ENCODE measurements at places on chromosomes 12 and 14.

- H3K4me3 ChIP-seq, result no peak overlapping the region
- no peak overlapping the region for H3K27ac ChIP-seq
These were observed 219.6 kb downstream of the PHETA1 start for GRCh38 chr12:111149299-111149698.

DNA sequence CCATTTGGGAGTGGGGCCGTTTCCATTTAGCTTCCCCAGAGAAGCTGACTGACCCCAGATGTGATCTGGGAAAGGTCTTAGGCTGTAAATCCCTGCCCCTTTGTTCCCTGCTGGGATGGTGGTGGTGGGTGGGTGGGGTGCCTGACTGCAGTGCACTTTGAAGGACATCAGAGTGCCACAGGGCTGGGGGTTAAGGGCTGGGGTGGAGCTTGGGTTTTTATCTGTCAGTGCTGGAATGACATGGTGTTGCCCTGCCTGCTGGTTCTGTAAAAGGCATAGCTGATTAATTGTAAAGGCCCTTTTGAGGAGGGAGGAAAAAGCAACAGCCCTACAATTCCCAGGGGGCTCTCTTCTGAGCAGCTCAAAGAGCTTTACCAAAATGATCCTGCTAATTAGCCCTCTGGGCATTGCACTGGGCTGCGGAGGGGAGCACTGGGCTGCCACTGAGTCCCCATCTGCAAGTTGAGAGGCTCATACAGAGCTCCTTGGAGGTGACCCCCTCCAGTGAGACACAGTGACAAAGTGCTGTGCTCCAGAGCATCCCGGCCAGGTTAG is 21.1 kb downstream of the PLEKHG3 start:
- peaks cover 7% of the 10 kb centered on the region for H3K36me3 ChIP-seq
- H3K4me1 ChIP-seq, result peaks cover 47% of the 10 kb centered on the region

DNA sequence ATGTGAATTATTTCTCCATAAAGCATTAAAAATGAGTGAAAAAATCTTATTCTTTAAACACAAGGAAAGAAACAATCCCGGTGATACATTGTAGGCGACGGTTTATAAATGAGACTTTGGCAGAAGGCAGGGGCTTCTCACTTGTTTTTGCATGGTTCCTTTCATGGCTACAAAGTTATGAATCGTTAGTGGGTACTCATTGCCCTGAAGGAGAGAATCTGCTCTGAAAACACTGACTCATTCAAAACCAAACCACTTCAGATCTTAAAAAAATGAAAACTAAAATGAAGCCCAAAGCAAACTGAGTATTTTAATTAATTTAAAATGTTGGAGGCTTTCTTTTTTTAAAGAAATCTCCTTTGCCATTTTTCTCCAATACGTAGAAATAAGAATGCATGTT is 41.4 kb upstream of the AMIGO2 start:
- no peaks in the 10 kb centered on the region for H3K36me3 ChIP-seq
- H3K4me1 ChIP-seq, result peaks cover 8% of the 10 kb centered on the region
- no peak overlapping the region for H3K4me3 ChIP-seq
- H3K27ac ChIP-seq, result no peak overlapping the region
- no peaks in the 10 kb centered on the region for H3K27me3 ChIP-seq

- H3K27ac ChIP-seq, result no peak overlapping the region
- peaks cover 2% of the 10 kb centered on the region for H3K36me3 ChIP-seq
- no peaks in the 10 kb centered on the region for H3K27me3 ChIP-seq
- DNase-seq, result no peak
- peaks cover 16% of the 10 kb centered on the region for H3K4me1 ChIP-seq
These were observed 1.9 kb upstream of the ITGB7 start for GRCh38 chr12:53208877-53209463.

DNA sequence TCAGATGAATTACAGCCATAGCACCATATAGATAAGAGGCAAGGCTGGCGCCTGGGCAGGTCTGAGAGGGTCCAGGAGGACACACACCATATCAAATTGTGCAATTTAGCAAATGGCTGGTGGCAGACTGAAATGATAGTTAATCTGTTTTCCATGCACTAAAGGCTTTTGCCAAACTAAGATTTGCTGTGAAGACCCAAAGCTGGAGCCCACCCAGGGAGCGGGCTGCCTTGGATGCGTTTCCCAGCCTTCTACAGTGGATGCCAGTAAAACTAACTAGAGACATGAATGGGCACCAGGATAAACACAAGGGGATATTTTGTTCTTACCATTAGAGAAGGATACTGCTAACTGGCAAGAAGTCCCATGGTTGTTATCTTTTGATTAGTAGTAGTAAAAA is 475.1 kb downstream of the DPF3 start:
- H3K4me1 ChIP-seq, result no peaks in the 10 kb centered on the region
- no peaks in the 10 kb centered on the region for H3K36me3 ChIP-seq
- no peak overlapping the region for H3K27ac ChIP-seq
- no peaks in the 10 kb centered on the region for H3K27me3 ChIP-seq
- no peak overlapping the region for H3K4me3 ChIP-seq

- no peaks in the 10 kb centered on the region for H3K36me3 ChIP-seq
- DNase-seq, result no peak
- no peaks in the 10 kb centered on the region for H3K4me1 ChIP-seq
- H3K4me3 ChIP-seq, result no peak overlapping the region
- no peak overlapping the region for H3K27ac ChIP-seq
These were observed 12.7 kb upstream of the MBIP start for GRCh38 chr14:36333119-36333518.

DNA sequence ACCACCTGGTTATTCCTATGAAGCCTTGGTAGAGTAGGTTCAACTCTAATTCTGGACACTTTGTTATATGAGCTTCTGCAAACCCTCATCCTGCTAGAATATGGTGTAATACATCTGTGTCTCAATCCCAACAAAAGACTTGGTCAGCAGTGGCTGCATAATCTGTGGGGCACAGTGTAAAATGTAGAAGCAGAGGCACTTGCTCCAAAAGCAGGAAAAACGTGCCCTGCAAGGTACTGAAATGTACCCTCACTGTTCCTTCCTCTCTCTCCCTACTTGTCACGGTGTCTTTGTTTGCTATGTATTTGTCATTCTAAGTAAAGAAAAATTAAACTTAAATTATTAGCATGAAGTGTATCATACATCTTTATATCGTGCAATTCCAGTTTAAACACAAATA is 267.9 kb downstream of the BCL11B start:
- H3K4me3 ChIP-seq, result no peak overlapping the region
- no peak overlapping the region for H3K27ac ChIP-seq
- H3K27me3 ChIP-seq, result no peaks in the 10 kb centered on the region

DNA sequence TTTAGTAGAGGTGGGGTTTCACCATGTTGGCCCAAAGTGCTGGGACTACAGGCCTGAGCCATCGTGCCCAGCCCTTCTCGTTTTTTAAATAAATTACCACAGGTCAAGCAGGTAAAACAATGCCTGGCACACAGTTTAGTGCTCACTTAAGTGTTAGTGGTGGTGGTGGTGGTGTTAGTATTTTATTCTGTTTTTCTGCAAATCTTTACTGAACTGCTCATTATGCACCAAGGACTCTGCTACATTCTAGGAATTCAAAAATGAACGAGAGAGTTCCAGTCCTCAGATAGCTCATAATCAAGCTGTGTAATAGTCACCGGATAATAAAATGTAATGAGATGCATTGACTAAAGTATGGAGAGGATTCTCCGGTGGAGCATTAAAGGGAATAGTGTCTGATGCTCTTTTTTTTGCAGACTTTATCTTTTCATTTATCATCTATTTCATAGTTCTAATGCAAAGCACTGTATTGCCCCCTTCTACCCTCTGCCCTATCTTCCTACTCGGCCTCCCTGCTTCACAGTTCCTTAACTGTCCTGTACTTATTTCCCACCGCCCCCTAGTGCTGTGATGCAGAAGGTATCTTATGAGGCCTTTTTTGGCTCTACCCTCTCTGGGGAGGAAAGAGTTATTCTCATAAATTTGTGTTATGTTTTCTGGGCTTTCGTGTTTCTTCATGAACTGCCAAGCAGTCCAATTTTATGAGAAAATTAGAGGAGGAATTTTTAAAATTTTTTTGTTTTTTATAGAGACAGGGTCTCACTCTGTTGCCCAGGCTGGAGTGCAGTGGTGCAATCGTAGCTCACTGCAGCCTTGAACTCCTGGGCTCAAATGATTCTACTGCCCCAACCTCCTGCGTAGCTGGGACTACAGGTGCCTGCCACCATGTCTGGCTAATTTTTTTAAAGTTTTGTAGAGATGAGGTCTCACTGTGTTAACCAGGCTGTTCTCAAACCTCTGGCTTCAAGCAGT is 1.0 kb downstream of the ITFG2 start:
- H3K36me3 ChIP-seq, result peaks cover 7% of the 10 kb centered on the region
- H3K4me1 ChIP-seq, result peaks cover 6% of the 10 kb centered on the region
- DNase-seq, result peak; percentile 46

- no peak overlapping the region for H3K4me3 ChIP-seq
- no peaks in the 10 kb centered on the region for H3K27me3 ChIP-seq
- DNase-seq, result no peak
These were observed 52.7 kb downstream of the PPM1A start for GRCh38 chr14:60301685-60302084.

DNA sequence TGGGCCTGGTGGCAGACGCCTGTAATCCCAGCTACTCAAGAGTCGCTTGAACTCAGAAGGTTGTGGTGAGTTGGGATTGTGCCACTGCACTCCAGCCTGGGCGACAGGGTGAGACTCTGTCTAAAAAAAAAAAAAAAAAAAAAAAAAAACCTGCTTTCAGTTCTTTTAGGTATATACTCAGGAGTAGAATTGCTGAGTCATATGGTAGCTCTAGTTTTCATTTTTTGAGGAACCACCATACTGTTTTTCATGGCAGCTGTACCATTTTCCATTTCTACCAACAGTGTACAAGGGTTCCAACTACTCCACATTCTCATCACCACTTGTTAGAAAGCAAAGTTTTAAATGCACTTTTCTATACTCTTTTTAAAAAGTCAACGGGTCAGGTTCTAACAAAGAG is 119.8 kb downstream of the DPF3 start:
- no peaks in the 10 kb centered on the region for H3K27me3 ChIP-seq
- no peaks in the 10 kb centered on the region for H3K4me1 ChIP-seq
- H3K27ac ChIP-seq, result no peak overlapping the region

GRCh38 chr12:13195785-13196129 is 769 bp upstream of the EMP1 start:
- no peaks in the 10 kb centered on the region for H3K27me3 ChIP-seq
- no peaks in the 10 kb centered on the region for H3K36me3 ChIP-seq
- peaks cover 42% of the 10 kb centered on the region for H3K4me1 ChIP-seq
- peak; percentile 59 for DNase-seq
- H3K27ac ChIP-seq, result peak overlapping the region; percentile 97
- H3K4me3 ChIP-seq, result peak overlapping the region; percentile 35

- H3K27ac ChIP-seq, result no peak overlapping the region
- H3K27me3 ChIP-seq, result no peaks in the 10 kb centered on the region
- H3K4me3 ChIP-seq, result no peak overlapping the region
- no peak for DNase-seq
- H3K36me3 ChIP-seq, result no peaks in the 10 kb centered on the region
These were observed 6.5 kb upstream of the OR11G2 start for GRCh38 chr14:20184181-20184580.

GRCh38 chr12:94779485-94779884 is 129.1 kb upstream of the TMCC3 start:
- peaks cover 45% of the 10 kb centered on the region for H3K27me3 ChIP-seq
- no peaks in the 10 kb centered on the region for H3K36me3 ChIP-seq
- peak; percentile 98 for DNase-seq
- H3K4me1 ChIP-seq, result peaks cover 9% of the 10 kb centered on the region
- H3K27ac ChIP-seq, result no peak overlapping the region

DNA sequence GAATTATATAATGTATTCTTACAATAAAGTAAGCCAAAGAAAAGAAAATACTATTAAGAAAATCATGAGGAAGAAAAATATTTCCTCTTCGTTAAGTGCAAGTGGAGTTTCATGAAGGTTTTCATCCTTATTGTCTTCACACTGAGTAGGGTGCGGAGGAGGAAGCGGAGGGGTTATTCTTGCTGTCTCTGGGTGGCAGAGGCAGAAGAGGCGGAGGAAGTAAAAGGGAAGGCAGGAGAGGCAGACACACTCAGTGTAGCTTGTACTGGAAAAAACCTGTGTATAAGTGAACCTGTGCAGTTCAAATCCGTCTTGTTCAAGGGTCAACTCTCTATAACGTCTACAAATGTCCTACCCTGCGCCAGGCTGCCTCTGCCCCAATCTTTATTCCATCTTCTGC is 22.0 kb upstream of the BCL2L14 start:
- H3K4me3 ChIP-seq, result no peak overlapping the region
- no peak for DNase-seq
- H3K27me3 ChIP-seq, result peaks cover 2% of the 10 kb centered on the region
- no peaks in the 10 kb centered on the region for H3K4me1 ChIP-seq
- no peak overlapping the region for H3K27ac ChIP-seq
- H3K36me3 ChIP-seq, result no peaks in the 10 kb centered on the region

DNA sequence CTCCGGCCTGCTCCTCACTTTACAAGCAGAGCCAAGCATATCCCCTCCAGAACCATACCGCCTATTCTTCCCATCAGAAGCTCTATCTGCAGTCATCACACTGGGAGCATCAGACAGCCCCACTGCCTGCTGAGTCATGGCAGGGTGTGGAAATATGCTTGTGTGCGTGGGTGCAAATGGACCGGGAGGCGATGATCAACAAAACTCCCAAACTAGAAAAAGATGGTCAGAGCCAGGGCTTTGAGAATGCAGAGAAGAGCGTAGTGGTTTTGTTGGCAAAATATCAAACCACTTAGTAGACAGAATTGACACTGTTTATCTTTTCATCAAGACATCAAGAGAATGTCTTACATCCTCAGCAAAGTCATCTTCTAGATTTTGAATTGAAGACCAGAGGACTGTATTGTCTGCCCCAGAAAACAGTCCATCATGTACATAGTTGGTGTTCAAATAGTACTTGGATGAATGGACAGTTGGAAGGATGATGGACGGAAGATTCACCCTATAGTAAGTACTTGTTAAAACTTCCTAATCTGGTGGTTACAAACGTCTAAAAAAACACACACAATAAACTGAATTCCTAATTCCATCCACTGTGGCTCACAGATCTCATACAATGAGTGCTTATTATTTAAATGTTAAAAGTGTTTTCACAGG is 54.9 kb downstream of the VWF start:
- H3K27me3 ChIP-seq, result no peaks in the 10 kb centered on the region
- peak overlapping the region; percentile 46 for H3K27ac ChIP-seq
- no peak overlapping the region for H3K4me3 ChIP-seq
- peak; percentile 91 for DNase-seq

DNA sequence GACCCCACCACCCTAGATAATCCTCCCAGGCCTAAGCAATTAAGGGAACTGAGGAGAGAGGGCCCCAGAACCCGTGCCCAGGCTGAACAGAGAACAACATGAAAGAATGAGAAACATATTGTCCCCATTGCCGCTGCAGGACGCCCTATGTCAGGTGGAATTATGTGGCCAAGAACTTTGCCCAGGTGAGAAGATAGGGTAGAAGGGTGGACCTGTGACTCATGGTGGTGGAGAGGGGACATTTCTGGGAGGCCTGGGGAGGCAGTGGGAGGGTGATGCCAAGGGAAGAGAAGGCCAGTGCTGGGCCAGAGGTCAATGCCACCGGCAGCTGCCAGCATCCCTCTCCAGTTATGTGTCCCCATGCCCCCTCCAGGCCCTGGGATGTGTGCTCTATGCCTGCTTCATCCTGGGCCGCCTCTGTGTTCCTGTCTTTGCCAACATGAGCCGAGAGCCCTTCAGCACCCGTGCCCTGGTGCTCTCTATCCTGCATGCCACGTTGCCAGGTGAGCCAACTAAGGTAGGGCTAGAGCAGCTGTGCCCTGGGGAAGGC is 15.5 kb downstream of the SOAT2 start:
- H3K4me1 ChIP-seq, result peaks cover 9% of the 10 kb centered on the region
- H3K4me3 ChIP-seq, result no peak overlapping the region
- H3K27ac ChIP-seq, result no peak overlapping the region
- no peak for DNase-seq
- H3K36me3 ChIP-seq, result no peaks in the 10 kb centered on the region

Data from astrocyte (in vitro differentiated cells and primary cell).